Neural crest cell (in vitro differentiated cells): ENCODE measurements at places on chromosomes 7 and 10. TPM values are rescaled to one million over a fixed set of nuclear protein-coding genes. Genes with fewer than 3 reads are reported as not detected.

Gene PDE6C
- not detected in 2 replicates for total RNA-seq

DNA sequence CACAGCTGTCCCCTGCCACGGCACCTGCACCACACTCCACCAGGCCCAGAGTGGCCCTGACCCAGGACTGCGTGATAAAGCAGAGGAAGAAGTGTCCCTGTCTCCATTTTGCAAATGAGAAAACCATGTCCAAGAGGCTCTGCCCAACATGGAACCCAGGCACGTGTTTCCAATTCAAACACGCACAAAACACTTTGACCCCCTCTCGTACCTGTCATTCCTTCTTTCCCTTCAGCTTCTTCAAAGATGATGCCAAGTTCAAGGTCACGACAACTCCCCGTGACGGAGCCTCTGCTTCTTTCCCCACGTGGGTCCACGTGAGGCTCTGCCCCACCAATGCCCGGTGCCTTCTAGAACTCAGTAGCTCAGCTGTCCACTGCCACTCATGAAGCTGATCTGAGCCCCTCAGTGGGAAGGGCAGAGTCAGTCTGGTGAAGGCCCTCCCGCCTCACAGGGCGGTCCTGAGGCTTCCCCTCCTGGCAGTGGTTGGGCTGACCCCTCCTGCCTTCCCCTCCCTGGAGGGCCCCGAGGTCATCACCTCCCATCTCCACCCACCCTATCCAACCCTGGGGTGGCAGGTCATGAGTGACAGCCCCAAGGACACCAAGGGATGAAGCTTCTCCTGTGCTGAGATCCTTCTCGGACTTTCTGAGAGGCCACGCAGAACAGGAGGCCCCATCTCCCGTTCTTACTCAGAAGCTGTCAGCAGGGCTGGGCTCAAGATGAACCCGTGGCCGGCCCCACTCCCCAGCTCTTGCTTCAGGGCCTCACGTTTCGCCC lies 19.0 kb downstream of the CALML5 start:
- no peak for DNase-seq

DNA sequence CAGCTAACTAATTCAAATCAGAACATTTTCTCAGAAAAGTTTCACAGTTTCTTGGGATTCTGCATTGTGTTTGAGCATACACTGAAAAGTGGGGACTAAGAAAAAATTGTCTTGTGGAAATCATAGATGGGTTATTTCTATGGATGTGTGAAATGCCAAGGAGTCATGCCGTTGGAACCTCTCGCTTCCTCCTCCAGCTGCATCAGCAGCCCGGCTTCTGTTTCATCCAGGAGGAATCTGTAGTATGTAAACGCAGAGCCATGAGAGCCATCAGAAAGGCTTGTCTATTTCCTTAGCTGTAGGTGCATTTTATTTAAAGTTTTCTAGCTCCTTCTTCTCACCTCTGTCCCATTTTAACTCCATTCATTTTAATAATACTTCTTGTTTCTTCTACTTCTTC lies 1144.1 kb downstream of the GATA3 start:
- no peak for DNase-seq

DNA sequence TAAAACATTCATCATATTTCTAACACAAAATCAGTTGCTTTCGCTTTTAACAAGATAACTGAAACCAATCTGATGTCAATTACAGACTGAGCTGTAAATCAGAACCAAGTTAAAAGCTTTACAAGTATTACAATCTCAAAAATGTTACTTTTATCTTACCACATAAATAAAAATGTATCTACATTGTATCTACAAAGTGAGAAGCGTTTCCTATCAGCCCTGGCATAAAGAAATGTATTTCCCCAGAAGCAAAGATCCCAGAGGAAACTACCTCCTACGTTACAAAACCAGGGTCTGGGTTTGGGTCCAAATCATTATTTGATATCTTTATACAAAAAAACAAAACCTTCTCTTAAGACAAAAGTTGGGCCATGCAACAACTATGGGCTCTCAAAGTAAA lies 2.6 kb downstream of the SMURF1 start:
- no peak for DNase-seq

GRCh38 chr7:139286144-139286543 lies 55.0 kb upstream of the FMC1 start:
- DNase-seq: no peak

Gene GNGT1
- 0.65 and 1.0 TPM in 2 replicates for total RNA-seq

Gene EPDR1
- total RNA-seq: 3.7 and 4.1 TPM in 2 replicates

- DNase-seq: no peak
Observed at GRCh38 chr10:88982366-88982765, 8.2 kb upstream of the FAS start.

Gene MYOZ1
- 0.16 and 0.18 TPM in 2 replicates for total RNA-seq

Gene PPA1
- 174 and 179 TPM in 2 replicates for total RNA-seq

DNA sequence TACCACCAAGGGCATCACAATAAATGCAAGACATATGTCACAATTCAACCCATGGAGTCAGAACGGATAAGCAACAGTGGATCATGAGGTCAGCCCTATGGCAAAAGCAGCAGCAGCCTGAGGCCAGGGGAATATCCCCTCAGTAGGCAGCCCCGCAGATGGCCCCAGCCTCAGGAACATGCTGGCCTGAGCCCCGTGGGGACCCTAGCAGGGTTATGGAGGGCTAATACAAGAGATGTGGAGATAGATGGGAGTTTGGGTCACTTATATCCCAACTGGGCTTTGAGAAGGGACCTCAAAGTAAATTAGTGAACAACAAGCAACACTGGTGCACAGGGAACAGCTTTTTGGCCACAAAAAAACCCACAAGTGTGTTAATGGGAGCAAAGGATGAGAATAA lies 9.1 kb downstream of the TMEM72 start:
- no peak for DNase-seq

GRCh38 chr7:99191869-99192596 lies 15.9 kb downstream of the KPNA7 start:
- no peak for DNase-seq

DNA sequence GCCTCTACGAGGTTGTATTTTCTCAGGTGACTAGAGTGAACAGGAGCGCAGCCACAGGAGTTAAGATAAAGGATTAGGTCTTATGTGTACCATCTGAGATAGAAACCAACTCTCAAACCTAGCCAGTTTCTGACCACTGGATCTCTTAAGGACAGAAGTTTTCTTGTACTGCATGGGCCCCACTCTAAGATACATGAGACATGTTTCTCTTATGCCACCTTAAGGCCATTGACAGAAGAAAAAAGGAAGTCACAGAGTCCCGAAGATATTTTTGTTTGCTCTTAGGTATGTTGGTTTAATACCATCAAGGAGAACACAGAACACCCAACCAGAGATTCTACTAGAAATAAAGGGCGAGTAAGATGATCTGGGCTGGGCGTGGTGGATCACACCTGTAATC lies 335.8 kb downstream of the FRMD4A start:
- DNase-seq: no peak

DNA sequence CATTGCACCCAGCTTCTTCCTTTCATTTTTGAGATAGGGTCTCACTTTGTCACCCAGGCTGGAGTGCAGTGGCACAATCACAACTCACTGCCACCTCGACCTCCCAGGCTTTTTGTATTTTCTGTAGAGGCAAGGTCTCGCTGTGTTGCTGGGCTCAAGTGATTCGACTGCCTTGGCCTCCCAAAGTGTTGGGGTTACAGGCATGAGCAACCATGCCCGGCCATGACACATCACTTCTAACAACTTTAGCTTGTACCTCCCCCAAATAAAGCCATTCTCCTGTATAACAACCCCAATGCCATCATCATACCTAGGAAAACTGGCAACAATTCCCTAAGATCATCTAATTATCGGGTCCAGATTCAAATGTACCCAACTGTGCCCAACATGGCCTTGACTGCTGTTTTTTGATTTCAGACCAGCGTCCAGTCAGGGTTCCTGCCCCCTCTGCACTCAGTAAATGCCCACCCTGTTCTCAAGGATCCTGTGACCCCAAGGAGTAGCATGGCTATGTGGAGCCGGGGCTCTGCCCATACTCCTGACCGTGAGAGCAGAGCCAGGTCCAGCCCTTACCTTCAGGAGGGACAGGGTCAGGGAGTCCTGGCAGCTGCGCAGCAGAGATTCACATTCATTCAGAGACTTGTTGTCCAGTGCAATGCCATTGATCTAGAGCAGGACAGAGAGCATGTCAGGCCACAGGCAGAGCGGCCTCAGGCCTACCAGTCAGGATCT lies 102.6 kb downstream of the DLG5 start:
- DNase-seq: no peak

- DNase-seq: peak; percentile 35
Observed at GRCh38 chr10:94403380-94404213, 1.3 kb downstream of the TBC1D12 start.

- DNase-seq: no peak
Observed at GRCh38 chr7:18534481-18534880, 38.9 kb downstream of the HDAC9 start.

- no peak for DNase-seq
Observed at GRCh38 chr10:132104062-132104461, 38.3 kb downstream of the JAKMIP3 start.

DNA sequence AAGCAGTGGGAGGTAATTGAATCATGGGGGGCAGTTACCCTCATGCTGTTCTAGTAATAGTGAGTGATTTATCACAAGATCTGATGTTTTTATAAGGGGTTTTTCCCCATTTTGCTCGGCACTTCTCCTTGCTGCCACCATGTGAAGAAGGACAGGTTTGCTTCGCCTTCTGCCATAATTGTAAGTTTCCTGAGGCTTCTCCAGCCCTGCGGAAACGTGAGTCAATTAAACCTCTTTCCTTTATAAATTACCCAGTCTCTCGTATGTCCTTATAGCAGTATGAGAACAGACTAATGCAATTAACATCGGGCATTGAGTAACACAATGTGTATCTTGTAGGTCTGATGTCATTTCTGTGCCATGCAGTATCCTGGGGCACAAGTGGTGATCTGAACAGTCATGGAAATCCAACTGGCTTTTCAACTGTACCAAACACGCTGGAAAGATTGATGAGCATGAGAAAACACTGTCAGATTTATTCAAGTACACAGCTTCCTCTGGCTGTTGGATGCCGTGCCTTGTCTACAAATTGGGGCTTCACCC lies 208.6 kb upstream of the KIAA1217 start:
- DNase-seq: no peak

DNA sequence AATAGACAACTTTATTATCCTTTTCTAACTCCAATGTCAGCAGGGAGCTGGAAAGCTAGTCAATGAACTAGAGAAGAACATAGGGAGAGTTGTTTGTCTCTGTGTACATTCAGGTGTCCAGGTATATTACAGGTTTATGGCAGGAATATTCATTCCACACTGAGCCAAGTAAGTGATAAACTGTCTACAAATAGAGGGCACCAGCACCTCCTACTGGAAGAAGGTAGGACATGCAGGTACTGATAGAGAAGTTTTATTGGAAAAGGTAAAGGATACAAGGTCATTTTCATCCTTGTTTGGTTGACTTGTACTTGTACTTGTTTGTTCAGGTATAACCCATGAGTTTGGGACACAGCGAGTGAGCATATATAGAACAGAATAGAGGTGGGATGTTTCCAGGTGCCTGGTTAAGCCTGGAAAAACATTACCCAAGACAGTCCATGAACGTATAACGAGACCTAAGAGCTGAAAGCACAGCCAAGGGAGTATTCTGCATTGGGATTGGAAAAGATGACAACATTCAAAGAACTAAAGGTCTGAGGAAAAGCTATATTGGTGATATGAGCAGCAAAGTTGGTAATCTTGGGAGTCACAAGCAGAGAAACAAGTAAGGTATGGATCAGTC lies 61.4 kb upstream of the PPP1R3C start:
- no peak for DNase-seq

GRCh38 chr7:88184848-88185304 lies 35.0 kb downstream of the SRI start:
- no peak for DNase-seq

DNA sequence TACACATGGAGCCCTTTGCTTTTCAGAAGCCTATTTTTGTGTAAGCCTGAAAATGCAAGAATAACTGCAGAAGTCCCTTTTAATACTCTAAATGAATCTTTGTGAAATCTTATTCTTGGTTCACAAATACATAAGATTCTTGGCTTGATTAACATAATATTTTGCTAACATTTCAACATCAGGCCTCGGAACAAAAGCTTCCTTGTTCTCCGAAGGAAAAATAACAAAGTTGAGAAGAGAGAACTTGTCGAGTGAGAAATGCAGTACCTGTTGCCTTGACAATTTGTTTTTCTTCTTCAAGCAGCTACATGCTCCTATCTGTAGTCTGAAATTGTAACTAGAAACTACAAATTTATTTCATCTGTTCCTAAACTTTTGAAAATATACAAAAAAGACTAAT lies 8.5 kb downstream of the NT5C2 start:
- no peak for DNase-seq

Gene TUBAL3
- total RNA-seq: not detected in 2 replicates

Gene PAX4
- total RNA-seq: not detected in 2 replicates

GRCh38 chr10:14751921-14752320 lies 22.8 kb downstream of the FAM107B start:
- DNase-seq: no peak

Gene LRGUK
- total RNA-seq: 1.0 and 1.1 TPM in 2 replicates

Gene KCNIP2
- 2.2 and 3.9 TPM in 2 replicates for total RNA-seq

Gene TCF7L2
- 34.8 and 39.7 TPM in 2 replicates for total RNA-seq

Gene CHCHD3
- 98.4 and 107 TPM in 2 replicates for total RNA-seq

DNA sequence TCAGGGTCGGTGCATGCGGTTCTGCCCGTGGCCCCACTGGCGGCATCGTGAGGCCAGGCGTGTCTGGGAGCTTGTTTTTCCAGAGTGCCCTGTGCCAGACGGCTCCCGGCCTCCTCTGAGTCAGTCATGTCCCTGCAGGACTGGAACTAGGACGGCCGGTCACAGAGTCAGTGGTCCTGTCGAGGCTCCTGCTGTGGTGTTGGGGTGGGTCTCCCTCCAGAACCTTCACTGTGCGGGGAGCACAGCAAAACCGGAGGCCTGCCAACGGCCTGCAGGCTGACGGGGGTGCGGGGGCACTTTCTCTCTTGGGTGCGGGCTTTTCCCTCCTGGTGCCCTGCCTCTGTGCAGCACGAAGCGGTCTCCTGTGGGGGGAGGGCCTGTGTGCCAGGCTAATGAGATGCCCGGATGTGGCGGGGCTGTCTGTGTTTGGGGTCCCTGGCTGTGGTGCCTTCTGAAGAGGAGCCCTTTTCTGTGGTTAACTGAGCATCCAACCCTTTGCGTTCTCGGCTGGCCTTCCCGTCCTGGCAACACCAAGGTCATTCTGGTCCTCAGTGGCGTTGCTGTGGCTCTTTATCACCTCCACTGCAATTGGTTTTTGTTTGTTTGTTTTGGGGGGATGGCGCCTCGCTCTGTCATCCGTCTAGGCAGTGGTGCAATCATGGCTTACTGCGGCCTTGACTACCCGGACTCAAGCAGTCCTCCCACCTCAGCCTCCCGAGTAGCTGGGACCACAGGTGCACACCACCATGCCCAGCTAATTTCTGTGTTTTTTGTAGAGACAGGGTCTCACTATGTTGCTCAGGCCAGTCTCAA lies 8.0 kb downstream of the GET4 start:
- no peak for DNase-seq

Gene ZNF467
- total RNA-seq: 1.9 and 2.3 TPM in 2 replicates

Gene EXOSC1
- total RNA-seq: 40.3 and 41.8 TPM in 2 replicates

GRCh38 chr7:133349101-133349500 lies 96.2 kb downstream of the EXOC4 start:
- DNase-seq: no peak

GRCh38 chr7:145082366-145083161 lies 246.7 kb upstream of the TPK1 start:
- no peak for DNase-seq

GRCh38 chr7:125396466-125397151 lies 467.0 kb upstream of the POT1 start:
- no peak for DNase-seq
